ENCODE measurements at places on chromosomes 6 and 20.

- no peak for DNase-seq
Observed at GRCh38 chr20:25454153-25454900, 46.9 kb downstream of the GINS1 start.

- no peak for DNase-seq
Observed at GRCh38 chr20:34753706-34754461, 49.7 kb downstream of the TP53INP2 start.

- no peak for DNase-seq
Observed at GRCh38 chr6:21836772-21837425, 243.3 kb downstream of the SOX4 start.

DNA sequence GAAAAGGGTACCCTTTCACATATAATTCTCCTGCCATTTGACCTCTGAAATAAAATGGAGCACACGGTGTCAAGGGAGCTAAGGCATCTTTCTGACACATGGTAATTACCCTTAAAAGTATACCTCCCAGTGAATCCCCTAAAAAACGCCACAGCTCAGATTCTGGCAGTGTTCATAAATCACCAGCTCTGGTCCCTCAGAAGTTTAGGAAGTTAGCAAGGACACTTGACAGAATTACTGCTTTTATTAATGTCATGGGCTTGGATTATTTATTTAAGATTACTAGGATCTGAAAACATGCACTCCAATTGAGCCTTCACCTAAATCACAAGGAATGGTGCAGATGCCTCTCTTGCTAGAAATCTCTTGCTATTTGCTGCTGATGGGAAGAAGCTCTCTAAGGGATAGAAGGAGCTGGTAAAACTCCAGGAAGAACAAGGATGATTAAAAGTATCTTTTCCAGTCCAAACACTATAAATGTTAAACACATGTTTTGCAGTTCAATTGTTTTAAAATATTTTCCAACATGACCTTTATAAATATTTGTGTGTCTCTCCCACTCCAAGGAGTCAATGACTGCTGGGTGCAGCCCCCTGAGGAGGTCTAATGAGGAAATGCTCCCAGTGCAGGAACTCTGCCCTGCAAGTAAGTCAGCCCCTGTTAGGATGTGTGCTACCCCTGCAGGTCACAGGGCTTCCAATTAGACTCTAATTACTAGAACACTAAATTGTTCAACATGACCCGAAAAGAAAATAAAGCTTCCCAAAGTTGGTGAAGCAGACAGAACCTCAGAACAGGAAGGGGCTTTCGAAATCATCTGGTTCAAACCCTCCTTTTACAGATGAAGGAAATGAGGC lies 230.3 kb downstream of the TFAP2A start:
- DNase-seq = no peak

GRCh38 chr20:36251426-36251825 lies 15.1 kb downstream of the AAR2 start:
- DNase-seq = no peak

DNA sequence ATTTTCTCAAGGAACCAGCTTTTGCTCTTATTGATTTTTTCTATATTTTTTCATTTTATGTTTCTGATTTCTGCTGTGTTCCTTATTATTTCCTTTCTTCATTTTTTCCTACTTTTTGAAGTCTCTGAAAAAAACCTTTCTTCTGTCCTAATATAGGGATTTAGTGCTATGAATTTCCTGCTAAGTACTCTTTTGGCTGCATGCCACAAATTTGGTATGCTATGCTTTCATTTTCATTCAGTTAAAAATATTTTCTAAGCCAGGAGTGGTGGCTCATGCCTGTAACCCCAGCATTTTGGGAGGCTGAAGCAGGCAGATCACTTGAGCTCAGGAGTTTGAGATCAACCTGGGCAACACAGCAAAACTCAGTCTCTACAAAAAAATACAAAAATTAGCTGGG lies 30.6 kb downstream of the SIRPD start:
- DNase-seq = no peak

GRCh38 chr6:145631374-145631773 lies 103.9 kb downstream of the EPM2A start:
- DNase-seq = peak; percentile 20

DNA sequence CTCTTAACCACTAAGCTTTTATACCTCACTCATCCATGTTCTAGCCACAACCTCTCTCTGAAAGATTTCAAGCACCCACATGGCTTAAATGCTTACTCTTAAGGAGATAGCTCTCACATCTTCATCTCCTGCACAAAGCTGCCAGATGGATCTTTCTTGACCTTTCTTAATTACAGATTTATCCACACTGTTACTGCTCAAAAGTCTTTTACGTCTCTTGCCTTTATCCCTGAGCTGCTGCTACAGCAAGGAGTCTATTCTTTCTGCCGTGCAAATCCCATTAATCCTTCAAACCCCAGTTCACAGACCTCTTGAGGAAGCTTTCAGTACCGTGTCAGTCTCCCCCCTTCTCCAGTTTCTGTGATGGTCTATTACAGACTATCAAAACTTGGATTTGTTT lies 54.6 kb downstream of the B4GALT5 start:
- DNase-seq = no peak

- DNase-seq = no peak
Observed at GRCh38 chr20:19860737-19861136, 102.7 kb downstream of the RIN2 start.

DNA sequence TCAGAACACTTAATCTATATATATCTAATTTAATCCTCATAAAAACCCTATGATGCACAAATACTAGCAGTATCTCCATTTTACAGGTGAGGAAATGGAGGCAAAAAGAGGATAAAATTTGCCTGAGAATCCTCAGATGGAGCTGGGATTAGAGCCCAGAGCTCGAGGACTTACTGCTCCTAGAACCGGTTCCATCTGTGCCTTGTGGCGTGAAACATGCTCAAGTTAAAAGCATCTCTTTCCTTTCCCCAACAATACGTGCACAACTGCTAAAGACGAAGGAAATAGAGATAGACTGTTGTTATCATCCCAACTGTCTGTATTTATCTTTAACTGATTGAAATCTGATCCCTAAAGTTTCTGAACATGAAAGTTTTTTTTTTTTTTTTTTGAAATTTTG lies 367.6 kb upstream of the SOX4 start:
- no peak for DNase-seq

- no peak for DNase-seq
Observed at GRCh38 chr6:135796643-135797305, 54.7 kb upstream of the PDE7B start.

DNA sequence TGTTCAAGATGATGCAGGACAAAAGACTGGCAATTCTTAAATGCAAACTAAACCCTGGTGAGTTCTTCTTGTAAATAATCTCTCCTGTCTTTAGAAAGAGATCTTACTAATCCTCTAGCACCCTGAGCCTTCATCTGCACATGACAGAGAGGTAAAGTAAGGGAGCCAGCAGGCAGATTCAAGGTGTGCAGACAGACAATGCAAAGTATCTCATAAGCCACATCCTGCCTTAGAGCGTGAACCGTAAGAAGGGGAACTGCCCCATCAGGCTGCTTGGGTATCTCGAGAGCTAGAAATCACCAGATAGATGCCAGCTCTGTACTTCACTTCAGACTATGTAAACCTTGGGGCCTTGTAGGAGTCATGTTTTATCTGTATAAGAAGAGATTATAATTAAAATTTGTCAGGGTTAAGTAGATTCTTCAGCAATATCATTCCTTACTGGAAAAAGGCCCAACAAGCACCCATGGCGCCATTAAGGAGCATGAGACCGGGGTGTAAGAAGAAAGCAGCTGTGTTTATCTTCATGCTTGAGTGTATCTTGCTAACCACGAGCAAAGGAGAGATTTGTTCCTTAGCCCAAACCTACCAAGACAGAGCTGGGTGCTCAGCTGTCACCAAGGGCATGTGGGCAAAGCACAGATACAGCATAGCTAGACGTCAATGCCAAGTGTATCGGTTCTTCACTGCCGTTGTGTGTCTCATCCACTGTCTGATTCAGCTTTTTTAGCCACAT lies 24.4 kb downstream of the CNR1 start:
- no peak for DNase-seq

DNA sequence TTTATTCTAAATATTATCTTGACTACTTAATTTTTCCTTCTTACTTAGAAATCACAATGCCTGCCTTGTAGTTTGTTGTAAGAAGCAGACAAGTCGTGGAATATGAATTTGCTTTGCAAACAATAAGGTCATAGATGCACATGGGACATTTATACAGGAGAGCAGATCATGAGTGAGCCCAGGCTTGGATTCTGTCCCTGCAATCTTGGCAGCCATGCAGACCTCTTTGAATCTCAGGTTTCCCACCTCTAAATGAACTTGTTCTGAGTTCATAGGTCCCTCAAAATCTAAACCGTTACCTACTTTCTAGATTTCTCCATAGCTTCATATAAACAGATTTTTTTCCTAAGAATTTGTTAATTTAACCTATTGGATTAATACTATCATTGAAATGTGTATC lies 19.5 kb downstream of the KIAA0408 start:
- DNase-seq = no peak

GRCh38 chr6:103734016-103734415 lies 1125.7 kb downstream of the HACE1 start:
- no peak for DNase-seq

- DNase-seq = no peak
Observed at GRCh38 chr6:71080826-71081225, 124.0 kb upstream of the B3GAT2 start.

- DNase-seq = no peak
Observed at GRCh38 chr20:10573273-10573950, 100.4 kb downstream of the JAG1 start.

Data from HEK293T (cell line).